ENCODE measurements at places on chromosomes 12 and 14.

DNA sequence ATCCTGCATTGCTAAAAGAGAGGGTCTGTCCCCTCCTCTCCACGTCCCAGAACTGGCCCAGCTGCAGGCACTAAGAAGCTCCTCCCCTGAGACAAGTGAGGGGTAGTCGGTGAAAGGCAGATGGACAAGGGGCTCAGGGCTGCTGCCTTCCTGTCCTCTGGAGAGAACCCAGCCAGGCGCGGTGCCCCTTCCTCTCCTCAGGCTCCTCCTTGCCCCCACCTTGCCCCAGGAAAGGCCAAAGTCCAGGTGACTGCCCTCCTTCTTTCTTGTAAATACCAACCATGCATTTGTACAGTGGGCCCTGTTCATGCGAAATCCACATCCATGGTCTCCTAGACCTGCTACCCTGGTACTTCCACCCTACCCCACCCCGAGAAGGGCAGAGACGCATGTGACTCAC is 9.7 kb downstream of the PPP1R1A start:
- DNase-seq: no peak

- no peak for DNase-seq
Observed at GRCh38 chr12:5043589-5044419, at the start of gene KCNA5. Gene KCNA5 (plus strand): TSS chr12:5043879. CDS start chr12:5044148, 269 bp downstream.

DNA sequence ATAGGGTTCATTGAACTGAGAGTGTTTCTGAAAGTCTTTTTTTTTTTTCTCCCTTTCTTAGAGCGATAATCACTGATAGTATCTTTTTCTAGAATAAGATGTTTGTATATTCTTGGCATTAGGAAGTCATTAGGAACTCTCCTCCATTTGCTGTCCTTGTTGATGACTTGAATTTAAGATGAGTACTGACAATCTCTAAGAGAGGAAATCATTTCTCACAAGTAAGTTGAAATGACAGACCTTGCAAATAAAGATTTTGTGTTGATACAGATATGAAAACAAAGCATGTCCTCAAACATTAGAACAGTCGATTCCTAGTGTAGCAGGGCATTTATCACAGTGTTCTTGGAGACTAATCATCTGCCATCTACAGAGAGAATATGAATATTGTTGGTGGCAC is 458.4 kb upstream of the SYT1 start:
- no peak for DNase-seq

GRCh38 chr14:91164676-91165075 is 50.8 kb downstream of the DGLUCY start:
- no peak for DNase-seq

- no peak for DNase-seq
Observed at GRCh38 chr12:58046271-58046670, 104.9 kb downstream of the ATP23 start.

DNA sequence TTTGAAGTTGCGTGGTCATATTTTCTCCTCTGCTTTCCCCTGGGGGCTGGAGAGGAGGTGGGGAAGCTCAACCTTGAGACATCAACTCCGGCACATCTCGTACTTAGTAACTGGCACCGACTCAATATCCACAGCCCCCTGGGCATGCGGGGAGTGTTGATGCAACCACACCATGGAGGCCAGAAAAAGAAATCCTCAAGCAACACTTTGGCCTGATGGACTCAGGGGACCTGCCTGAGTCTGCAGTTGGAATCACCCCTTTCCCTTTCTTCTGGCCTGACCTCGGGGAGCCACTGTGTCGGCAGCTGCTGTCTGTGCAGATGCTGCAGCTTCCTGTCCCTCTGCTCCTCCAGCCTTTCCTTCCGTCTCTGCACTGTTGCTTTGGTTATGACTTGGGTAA is 11.4 kb upstream of the AACS start:
- DNase-seq: no peak

- no peak for DNase-seq
Observed at GRCh38 chr12:51378749-51379148, 12.5 kb downstream of the GALNT6 start.

DNA sequence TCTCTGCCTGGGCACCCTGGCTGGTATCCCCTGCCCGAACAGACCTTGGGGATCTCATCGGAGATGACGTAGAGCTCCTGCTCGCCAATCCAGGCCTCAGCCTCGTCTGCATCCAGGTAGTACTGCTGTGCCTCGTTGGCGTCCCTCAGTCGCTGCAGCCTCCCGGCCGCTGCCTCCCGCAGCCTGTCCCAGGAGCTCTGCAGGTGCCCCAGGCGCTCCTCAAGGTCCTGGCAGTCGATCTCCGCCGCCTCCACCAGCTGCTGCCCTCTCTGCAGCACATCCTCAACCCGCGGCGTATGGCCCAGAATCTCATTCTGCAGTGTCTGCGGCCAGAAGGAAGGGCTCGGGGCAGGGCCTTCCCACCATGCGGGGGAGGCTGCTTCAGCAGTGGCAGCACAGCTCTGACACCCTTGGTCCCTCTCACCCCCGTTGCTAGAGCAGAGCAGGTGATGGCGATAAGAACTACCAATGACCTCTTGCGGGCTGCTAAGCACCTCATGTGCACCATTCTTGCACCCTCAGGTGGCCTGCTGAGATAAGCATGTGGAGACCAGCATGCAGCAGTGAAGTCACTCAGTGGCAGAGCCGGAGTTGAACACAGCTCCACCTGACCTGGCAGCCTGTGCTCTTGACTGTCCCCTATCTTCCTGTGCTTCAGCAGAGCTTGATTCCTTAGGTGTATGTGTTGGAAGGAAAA is 71.0 kb downstream of the PLEKHG3 start:
- no peak for DNase-seq

DNA sequence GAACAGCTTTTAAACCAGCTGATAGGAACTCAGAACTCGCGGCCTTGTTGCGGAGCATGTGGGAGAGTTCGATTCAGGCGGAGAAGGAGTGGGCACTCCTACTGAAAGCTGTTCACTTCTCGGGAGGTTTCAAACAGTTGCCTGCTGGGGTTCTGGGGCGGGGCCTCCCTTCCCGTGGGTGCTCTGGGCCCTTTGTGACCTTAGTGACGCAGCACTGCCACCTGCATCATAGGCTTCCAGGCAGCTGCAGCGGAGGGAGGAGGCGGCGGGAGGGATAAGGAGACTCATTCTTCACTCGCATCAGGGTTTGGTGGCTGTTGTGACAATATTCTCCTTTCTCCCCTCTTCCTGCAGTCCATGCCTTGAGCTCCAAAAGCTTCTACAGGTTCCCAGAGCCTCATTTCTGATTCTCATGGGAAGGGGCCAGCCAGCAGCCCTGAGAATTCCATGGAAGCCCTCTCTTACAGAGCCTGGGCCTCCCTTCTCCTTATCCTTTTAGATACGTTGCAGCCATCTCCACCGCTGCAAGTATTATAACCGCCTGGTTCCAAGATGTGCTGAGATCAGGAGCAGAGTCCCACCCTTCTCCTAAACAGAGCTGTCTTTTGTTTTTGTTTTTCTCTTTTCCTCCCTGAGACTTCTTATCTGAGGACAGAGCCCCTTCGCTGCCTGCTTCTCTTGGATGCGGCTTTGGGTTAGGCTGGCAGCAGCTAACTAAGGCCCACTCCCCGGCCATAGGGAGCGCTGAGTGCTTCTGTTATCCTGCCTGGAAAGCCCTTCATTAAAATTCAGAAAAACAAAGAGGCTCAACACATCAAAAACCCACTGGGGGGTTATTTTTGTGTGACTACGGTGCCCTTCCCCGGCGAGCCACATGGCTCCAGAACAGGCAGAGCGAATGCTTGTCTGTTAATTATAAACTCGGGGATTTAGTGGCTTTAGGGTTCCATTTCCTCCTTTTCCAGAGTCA is 67.6 kb upstream of the GPATCH2L start:
- no peak for DNase-seq

DNA sequence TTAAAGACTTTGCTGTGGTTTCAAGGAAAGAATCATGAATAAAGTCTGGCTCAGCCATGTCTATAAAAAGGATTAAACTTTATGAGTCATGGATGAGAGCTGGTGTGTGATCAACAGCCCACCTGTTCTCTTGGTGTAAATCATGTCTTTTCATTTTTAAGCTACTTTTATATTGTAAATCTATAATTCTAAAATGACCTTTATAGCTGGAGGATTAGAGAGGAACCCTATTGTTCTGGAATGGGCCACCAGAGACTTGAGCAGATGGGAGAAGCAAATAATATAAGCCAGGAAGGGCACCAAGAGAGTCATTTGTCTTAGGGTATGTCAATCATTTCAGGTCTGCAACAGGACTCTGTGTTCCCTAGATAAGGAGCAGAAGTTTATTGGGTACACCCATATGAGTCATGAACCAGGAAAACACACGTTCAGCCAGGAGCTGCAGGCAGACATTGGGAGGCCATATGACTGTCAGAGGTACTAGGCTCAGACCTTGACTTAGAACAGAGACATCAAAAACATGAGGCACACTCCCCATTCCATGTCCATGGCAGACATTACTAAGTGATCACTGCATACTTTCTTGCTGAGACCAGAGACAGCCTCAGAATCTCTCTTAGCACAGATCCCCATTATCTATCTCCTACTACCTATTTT is 49.3 kb downstream of the NDUFA12 start:
- peak; percentile 81 for DNase-seq

DNA sequence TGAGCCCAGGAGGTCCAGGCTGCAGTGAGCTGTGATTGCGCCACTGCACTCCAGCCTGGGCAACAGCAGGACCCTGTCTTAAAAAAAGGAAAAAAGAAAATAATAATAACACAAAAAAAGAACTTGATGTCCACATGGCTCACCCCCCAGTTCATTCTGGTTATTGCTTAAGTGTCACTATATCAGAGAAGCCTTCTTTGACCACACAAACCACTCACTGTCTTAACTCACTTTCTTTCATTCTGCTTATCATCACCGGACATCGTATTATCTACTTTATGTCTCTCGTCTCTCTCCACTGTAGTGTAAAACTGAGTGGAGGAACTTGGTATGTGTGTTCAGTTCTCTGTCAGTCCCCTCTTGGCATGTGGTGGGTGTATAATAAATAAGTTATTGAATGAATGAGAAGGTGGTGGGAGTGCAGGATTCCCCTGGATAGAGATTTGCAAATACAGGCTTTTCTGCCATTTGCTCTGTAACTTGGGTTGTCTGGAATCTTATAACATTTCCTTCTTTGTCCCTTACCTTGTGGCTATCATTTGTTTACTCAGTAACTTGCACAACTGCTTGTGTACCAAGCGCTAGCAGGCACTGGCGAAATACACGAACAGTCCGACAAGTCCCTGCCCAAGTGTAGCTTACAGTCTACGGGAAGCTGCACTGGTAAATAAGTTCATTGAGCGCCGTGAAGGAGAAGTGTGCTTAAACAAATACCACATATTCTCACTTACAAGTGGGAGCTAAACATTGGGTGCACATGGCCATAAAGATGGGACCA is 86.6 kb upstream of the TRAF3 start:
- no peak for DNase-seq

- no peak for DNase-seq
Observed at GRCh38 chr14:104751539-104752422, 1.2 kb upstream of the SIVA1 start.

DNA sequence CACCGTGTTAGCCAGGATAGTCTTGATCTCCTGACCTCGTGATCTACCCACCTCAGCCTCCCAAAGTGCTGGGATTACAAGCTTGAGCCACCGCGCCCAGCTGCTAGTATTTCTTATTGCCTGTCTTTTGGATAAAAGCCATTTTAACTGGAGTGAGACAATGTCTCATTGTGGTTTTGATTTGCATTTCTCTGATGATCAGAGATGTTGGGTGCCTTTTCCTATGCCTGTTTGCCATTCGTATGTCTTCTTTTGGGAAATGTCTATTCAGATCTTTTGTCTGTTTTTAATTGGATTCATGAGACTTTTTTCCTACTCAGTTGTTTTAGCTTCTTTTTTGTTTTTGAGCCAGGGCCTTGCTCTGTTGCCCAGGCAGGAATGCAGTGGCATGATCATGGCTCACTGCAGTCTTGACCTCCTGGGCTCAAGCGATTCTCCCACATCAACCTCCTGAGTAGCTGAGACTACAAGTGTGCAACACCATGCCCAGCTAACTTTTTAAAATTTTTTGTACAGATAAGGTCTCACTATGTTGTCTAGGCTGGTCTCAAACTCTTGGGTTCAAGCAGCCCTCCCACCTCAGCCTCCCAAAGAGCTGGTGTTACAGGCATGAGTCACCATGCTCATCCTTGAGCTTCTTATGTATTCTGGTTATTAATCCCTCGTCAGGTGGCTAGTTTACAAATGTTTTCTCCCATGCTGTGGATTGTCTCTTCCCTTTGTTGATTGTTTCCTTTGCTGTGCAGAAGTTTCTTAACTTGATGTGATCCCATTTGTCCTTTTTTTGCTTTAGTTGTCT is 65.9 kb downstream of the ACACB start:
- DNase-seq: no peak

GRCh38 chr14:73685328-73685727 is 28.9 kb downstream of the PNMA1 start:
- DNase-seq: no peak

DNA sequence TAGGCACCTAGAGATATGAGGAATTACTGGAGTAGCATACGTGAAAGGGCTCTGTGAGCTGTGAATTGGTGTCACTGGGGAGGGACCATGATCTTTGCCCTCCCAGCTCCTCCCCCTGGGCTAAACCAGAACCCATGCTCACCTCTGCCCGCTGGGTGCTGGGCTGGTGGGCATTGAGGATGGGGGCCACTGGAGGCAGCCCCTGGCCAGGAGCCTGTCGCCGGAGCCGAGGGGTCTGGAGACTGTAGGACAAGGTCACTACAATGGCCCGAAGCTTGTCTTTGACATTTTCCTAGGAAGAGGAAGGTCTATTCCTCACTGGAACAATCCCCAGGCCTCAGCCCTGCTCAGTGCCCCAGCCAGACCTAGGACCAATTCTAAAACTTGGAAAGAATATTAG is 11.6 kb downstream of the ITGA7 start:
- no peak for DNase-seq

GRCh38 chr14:33790996-33791395 is 159.9 kb downstream of the EGLN3 start:
- DNase-seq: no peak

DNA sequence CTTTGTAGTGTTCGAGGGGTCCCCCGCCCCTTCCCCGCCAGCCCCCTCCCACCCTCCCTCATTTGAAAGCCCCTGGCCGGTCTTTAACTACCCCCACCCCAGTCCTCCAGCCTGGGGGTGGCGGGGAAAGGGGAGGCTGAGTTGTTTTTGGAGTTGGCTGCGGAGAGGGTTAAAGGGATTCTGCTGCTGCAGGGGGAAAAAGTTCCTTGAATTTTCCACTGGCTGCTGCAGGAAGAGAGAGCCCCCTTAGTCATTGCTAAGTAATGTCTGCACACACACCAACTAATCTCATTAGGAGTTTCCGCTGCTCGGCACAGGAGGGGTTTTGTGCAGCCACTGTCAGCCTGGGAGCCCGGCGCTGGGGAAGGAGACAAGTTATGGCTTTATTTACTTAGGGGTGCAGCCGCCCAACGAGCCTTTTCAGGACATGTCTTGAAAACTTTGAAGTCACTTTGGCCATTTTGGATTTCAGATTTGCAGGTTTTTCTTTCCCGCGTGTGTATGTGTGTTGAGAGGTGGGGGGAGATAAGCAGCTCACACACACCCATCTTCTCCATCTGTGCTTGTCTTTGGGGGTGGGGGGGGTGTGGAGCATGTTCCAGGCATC is 1.8 kb downstream of the ELK3 start:
- peak; percentile 72 for DNase-seq

GRCh38 chr14:58637040-58637390 is 747 bp upstream of the DACT1 start:
- DNase-seq: peak; percentile 95

GRCh38 chr12:54356228-54356627 is 8.1 kb downstream of the GPR84 start:
- DNase-seq: no peak

- DNase-seq: peak; percentile 69
Observed at GRCh38 chr12:11885261-11886038, 185.3 kb upstream of the BCL2L14 start.
